ENCODE measurements at places on chromosomes 6 and 20. TPM values are rescaled to one million over a fixed set of nuclear protein-coding genes. Genes with fewer than 3 reads are reported as not detected.

The LPA gene
- 0.20 TPM for total RNA-seq

The SIRPB1 gene
- 20.6 TPM for total RNA-seq

The STMND1 gene
- 12.4 TPM for total RNA-seq

The CLDN20 gene
- not detected for total RNA-seq

The WFDC5 gene
- 2.0 TPM for total RNA-seq

The BPI gene
- total RNA-seq, result not detected

The SULF2 gene
- 23.5 TPM for total RNA-seq

The ZNF311 gene
- total RNA-seq, result 1.7 TPM

The PABPC1L gene
- 47.0 TPM for total RNA-seq

The PAK5 gene
- 0.20 TPM for total RNA-seq

The LZTS3 gene
- total RNA-seq, result 44.0 TPM

The SLC16A10 gene
- 22.8 TPM for total RNA-seq

The SPEF1 gene
- 3.9 TPM for total RNA-seq

The COL19A1 gene
- total RNA-seq, result not detected

The POLR3F gene
- total RNA-seq, result 6.0 TPM

The ACTL10 gene
- total RNA-seq, result 2.1 TPM

The GSTA1 gene
- total RNA-seq, result 7.1 TPM

The FAM120B gene
- total RNA-seq, result 23.2 TPM

The HAO1 gene
- not detected for total RNA-seq

The GGTLC1 gene
- 86.2 TPM for total RNA-seq

The AVP gene
- total RNA-seq, result not detected

The SNPH gene
- total RNA-seq, result 4.6 TPM

The BHLHE23 gene
- total RNA-seq, result not detected

The PPIL6 gene
- total RNA-seq, result 18.7 TPM

The F13A1 gene
- total RNA-seq, result 28.9 TPM

The BEND6 gene
- not detected for total RNA-seq

The EYA2 gene
- 2.9 TPM for total RNA-seq

The CRISP3 gene
- 0.81 TPM for total RNA-seq

The SLC23A2 gene
- total RNA-seq, result 21.9 TPM

The IYD gene
- 1.3 TPM for total RNA-seq

The WFDC10B gene
- total RNA-seq, result 1.1 TPM

The PPARD gene
- total RNA-seq, result 36.0 TPM

The TMEM244 gene
- total RNA-seq, result not detected

The TMEM181 gene
- total RNA-seq, result 18.2 TPM

The FERMT1 gene
- 1.5 TPM for total RNA-seq

The SLC22A7 gene
- total RNA-seq, result not detected
